ENCODE measurements at places on chromosomes 7 and 10.

DNA sequence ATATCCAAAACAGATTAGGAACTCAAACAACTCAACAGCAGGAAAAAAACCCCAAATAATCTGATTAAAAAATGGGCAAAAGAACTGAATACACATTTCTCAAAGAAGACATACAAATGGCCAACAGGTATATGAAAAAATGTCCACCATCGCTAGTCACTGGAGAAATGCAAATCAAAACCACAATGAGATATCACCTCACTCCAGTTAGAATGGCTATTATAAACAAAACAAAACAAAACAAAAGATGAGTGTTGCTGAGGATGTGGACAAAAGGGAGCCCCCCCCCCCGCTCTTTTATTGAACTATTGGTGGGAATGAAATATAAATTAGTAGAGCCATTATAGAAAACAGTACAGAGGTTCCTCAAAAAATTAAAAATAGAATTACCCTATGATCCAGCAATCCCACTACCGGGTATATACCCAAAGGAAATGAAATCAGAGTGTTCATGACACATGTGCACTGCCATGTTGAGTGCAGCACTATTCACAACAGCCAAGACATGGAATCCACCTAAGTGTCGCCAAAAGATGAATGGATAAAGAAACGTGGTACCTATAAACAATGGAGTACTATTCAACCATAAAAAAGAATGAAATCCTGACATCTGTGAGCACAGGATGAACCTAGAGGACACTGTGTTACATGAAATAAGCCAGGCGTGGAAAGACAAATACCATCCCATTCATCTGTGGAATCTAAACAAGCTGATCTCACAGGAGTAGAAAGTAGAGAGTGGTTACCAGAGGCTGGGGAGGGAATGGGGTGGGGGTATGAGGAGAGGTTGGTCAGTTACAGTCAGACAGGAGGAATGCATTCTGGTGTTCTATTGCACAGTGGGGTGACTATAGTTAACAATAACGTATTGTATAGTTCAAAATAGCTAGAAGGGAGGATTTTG, 78.1 kb upstream of the RHEB start:
- no peak for DNase-seq

DNA sequence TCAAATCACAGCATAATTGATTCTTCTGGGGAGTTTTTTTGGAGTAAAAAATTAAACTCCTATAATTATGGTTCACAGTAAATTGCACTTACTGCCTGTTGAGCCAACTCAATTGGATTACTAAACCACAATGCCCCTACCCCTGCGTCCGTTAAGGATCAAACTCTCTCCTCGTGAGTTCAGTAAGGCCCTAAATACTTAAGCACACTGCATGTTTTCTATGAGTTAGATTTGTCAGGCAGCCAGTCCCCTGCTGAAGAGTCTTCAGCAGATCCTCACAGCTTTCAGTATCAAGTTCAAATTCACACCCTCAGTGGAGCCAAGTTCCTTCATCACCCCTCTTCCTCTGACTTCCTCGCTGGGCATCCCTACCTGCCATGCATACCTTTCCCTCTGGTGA, 275.0 kb upstream of the BMPER start:
- no peak for DNase-seq

DNA sequence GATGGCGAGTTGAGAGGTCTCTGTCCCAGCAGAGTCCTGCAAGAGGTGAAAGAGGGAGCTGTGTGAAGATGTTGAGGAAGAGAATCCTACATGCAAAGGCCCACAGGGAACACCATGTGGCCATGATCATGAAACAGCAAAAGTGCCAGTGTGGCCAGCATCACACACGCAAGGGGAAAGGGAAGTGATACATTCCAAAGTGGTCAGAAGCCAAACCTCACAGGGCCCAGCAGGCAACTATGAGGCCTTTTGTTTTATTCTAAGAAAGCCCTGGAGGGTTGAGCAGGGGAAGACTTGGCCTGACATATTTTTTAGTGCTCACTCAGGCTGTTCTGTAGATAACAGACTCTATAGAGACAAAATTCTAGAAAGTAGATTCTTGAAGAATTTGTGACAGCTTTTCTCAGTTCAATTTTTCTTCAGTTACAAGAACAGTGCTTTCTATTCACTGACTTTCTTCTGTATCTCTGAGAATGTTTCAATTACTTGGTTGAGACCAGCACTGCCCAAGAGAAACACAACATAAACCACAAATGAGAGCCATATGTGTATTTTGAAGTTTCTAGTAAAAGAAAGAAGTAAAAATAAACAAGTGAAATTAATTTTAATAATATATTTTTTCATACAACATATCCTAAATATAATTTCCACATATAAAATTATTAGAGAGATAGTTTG, 82.3 kb downstream of the HTR7 start:
- DNase-seq, result no peak

DNA sequence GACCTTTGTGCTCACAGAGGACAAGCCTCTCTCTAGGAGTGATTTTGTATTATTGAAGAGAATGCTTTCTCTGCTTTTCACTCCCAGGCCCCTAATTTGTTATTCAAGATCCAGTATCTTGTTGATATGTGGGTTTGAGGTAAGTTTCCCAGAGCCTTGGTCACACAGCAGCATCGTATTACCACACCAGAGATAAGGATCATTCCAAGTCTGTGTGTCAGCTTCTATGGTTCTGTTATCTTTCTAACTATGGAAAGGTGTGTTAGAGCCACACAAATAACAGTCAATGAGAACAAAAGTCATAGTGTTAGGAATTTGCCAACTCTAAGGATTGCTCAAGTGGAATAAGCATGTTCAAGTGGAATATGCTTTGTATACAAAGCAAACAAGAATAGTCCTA, 1208.3 kb downstream of the GATA3 start:
- no peak for DNase-seq
